Activated CD4-positive, alpha-beta T cell treated with anti-CD3 and anti-CD28 coated beads, Interleukin-2, amount 10 ng/mL, durations not matched to agents 7 days and 5 days (primary cell): ENCODE measurements at places on chromosomes 2 and 18. TPM values are rescaled to one million over a fixed set of nuclear protein-coding genes. Genes with fewer than 3 reads are reported as not detected.

GRCh38 chr2:15751477-15751876 lies 159.8 kb downstream of the DDX1 start:
- no peak for DNase-seq

The ABCG5 gene
- total RNA-seq = not detected

The UGT1A3 gene
- not detected for total RNA-seq

GRCh38 chr2:223797811-223798721 lies 39.3 kb downstream of the AP1S3 start:
- DNase-seq = no peak

DNA sequence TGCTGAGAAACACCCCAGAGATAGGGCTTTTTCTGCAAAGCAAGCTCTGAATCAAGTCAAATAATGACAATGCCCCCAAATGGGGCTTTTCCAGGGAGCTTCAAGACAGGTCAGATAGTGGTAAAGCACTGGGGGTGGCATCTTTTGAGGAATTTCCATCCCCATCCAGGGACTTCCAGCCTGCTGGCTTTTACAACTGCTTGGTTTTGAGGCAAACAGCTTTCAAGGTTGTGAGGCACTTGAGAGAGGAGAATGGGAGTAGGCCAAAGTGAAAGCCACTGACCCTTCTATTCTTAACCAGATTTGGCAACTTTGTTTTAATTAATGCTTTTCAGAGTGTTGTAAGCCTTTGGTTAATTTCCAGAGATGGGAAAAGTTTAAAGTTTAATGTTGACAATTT lies 762.0 kb upstream of the POU3F3 start:
- DNase-seq = no peak

The IL1RN gene
- 0.48 TPM for total RNA-seq

DNA sequence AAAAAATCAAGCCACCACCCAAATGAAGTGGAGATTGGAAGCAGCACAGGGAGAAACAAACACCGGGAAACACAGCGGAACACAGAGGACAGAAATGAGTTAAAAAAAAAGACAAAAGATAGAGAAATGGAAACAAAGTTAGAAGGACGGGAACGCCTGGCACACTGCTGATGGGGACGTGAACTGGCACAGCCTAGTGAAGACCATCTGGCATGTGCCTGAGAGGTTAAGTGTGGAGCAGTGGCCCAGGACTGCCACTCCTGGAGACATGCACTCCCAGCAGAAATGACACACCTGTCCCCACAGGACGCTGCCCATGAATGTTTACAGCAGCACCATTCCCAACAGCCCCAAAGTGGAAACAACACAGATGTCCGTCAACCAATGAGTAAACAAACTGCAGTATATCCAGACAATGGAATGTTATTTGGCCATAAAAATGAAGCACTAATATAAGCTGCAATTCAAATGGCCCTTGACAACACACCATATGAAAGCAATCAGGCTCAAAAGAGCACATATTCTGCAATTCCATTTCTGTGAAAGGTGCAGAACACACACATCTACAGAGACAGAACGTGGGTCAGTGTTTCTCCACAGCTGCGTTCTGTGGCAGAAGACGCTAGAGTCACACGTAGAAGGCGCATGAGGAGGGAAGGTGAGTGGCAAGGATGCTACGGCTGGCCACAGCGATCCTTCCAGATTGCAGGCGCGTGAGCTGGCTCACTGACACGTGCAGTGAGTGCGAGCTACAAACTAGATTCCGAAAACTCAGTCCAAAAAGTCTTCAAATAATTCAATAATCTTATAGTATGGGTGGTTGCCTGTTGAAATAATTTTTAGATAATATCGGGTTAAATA lies 24.6 kb downstream of the THAP4 start:
- DNase-seq = no peak

GRCh38 chr2:3209258-3209657 lies 168.4 kb downstream of the EIPR1 start:
- DNase-seq = no peak

DNA sequence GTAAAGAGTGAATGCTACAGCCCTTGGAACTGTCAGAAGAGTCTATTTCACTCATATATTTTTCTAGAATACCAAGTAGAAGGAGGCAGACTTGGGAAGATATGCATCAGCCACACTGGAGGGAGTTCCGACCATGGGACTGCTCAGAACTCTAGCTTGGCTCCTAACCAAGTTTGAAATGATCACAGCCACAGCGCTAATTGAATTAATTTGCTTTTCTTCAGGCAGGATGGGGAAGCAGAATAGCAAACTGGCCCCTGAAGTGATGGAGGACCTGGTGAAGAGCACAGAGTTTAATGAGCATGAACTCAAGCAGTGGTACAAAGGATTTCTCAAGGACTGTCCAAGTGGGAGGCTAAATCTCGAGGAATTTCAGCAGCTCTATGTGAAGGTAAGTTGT lies 51.4 kb downstream of the VSNL1 start:
- no peak for DNase-seq

- no peak for DNase-seq
These were observed 26.8 kb upstream of the GPR17 start for GRCh38 chr2:127619203-127619590.

GRCh38 chr18:36158266-36158867 lies 28.7 kb downstream of the ELP2 start:
- no peak for DNase-seq

DNA sequence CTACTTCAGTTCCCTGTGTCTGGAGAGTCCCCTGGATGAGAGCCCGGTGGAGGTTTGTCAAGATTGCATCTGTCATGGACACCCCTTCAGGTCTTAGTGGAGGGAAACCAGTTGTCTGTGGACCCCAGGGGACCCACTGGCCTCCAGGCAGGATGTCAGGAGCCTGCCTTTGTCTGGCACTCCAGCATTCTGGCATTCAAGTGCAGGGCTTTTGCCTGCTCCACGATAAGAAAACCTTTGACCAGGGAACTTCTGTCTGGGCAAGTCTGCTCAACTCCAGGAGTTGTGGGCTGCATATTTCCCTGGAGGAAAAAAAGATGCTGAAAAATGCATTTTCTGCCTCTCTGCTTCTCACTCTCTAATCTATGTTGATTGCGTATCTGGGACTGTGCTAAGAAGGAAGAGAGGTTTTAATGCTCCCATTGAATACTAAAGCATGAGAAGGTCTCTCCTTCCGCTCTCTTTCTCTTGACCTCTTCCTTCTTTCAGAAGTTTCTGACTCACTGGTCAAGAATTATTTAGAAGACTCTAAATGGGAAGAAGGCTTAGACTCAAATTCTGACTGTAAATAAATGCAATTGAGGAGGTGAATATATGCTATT lies 104.5 kb downstream of the MMADHC start:
- DNase-seq = no peak

The ALPP gene
- not detected for total RNA-seq

DNA sequence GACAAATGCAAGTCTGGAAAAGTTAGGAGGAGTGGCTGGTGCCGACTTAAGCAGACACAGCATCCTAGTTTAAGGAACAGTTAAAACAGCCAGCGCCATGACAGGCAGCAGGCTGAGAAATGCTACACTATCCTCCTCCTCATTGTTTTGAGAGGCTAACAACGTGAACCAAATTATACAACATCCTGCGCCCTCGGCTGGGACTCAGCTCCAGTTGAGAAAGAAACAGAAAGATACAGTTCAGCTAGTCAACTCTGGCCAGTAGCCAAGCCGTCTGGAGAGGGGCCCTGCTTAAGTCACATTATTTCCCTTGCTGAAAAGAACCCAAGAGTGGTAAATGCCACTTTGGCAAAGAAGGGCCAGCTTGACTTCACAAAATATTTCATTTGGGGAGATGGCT lies 90.2 kb downstream of the BCL11A start:
- no peak for DNase-seq

DNA sequence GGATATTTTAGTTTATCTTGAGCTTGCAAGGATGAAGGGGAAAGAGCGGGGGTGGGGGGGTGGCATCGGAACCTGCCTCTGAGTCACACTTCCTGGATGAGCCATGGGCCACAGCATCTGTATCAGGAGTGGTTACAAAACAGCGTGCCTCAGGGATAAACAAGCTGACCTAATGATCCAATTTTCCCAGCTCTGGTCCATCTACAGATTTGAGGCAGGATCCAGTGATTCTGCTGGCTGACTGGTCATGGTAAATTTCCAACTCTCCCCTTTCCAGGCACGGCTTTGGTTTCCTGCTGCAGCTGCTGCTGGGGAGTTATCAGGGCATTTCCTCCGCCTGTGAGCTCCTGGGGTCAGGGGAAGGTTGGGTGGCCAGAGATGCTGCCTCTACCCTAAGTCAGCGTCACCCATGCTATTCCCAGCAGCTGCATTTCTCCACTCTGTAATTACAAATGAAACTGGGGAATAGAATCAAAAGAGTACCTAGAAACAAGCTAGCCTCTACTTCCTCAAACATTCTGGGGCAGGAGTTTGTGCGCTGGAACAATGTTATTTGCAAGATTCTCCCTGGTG lies 4.7 kb upstream of the HPCAL1 start:
- DNase-seq = peak; percentile 50

- no peak for DNase-seq
These were observed 92.8 kb upstream of the HS6ST1 start for GRCh38 chr2:128411431-128411830.

- DNase-seq = no peak
These were observed 332.6 kb upstream of the ACVR2A start for GRCh38 chr2:147512206-147512605.

- peak; percentile 80 for DNase-seq
These were observed at the start of gene RMDN2 for GRCh38 chr2:37925063-37925897. TSS of gene RMDN2 (plus strand) at chr2:37925287. CDS start at chr2:37929278, 3,991 bp downstream.

GRCh38 chr2:46195819-46196218 lies 101.4 kb upstream of the EPAS1 start:
- no peak for DNase-seq

GRCh38 chr2:27202854-27203253 lies 9.0 kb upstream of the ATRAID start:
- DNase-seq = no peak

The PSMA8 gene
- total RNA-seq = 1.2 TPM

DNA sequence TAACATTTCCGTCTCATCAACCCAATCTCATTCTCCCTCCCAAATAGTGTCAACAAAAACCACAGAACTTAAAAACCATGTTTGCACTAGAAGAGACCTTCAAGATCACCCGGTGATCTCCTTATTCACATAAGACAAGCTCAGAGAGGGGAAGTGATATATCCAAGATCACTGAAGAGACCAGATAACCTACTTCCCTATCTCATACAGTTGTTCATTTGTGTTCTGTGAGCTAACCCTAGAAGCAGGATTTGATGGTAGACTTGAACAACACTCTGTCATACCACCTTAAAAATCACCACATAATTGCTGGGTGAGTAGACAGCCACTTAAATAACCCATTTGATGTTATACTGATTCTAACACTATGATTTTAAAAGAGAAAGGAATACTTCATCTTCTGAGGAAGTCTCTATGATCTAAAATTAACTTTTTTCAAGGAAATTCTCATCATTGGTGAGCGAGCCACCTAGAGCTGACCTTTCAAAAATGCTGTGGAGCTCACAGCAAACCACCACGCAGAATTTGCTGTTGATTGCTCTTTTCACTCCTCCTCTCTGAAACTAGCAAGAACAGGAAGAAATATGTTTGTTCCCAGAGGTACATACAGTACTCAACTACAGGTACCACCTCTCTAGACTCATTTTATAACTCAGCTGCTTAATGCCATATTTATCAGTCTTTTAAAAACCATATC lies 15.1 kb downstream of the AAK1 start:
- DNase-seq = no peak

DNA sequence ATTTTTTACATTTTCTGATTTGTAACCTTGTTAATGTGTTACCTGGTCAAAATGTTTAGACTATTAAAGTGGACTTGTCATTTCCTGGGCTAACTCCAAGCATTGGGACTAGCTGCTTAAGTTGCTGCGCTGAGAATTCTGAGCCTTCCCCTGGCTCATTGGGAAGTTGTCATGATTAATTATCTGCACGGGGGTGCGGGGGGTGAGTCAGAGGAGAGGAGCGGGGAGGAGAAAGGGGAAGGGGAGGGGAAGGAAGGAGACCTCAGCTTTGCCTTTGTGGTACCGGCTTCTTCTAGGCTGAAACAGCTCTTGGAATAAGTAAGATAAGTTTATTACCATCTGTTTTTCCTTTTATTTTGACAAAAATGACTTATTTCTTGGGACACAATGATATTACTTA lies 52.9 kb upstream of the APCDD1 start:
- DNase-seq = no peak

- no peak for DNase-seq
These were observed 25.2 kb upstream of the CDH20 start for GRCh38 chr18:61308004-61308403.

The RFTN2 gene
- not detected for total RNA-seq

The HDAC4 gene
- total RNA-seq = 57.1 TPM

GRCh38 chr18:41073372-41073954 lies 881.6 kb upstream of the PIK3C3 start:
- no peak for DNase-seq

DNA sequence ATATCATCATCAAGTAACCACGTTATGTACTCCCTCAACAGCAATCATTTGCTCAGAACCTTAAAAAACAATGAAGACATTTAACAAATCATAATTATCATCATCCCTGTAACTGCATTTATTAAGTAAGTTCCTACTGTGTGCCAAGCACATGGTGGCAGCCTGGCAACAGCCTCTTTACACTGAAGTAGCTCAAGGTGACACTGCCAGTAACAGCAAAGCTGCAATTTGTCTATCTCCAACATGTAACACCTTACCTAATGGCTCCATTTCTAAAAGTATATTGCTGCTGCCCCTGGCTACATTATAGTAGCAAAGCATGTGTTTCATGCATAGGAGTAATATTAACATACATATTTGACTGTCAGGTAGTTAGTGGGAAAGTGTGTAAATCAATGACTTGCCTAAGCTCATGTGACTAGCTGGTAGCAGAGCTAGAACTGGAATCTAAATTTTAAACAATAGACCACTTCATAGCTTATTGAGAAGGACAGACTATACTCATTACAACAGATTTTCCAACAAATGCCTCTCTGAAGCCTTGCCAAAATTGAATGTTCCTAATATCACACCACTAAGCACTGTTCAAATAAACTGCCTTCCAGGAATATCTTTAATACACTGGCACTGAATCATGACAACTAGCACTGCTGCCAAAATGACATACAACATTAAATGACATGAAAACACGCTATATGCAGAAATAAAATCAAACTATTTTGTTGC lies 86.7 kb downstream of the L3MBTL4 start:
- DNase-seq = no peak

The KIDINS220 gene
- 36.3 TPM for total RNA-seq

DNA sequence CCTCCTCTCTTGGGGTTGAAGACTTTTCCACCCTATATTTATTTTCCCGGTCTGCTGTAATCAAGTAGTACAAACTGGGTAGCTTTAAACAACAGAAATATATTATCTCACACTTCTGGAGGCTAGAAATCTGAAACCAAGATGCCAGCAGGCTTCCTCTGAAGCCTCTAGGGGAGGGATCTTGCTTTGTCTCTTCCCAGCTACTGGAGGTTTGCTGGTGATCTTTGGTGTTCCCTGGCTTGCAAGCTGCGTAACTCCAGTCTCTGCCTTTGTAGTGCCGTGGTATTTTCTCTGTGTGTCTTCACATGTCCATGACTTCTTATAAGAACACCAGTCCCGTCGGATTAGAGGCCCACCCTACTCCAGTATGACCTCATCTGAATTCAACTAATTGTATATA lies 44.4 kb downstream of the MYO3B start:
- DNase-seq = no peak

The CTAGE1 gene
- not detected for total RNA-seq

- no peak for DNase-seq
These were observed 27.6 kb upstream of the ASAP2 start for GRCh38 chr2:9178904-9179571.
